ENCODE measurements at places on chromosomes 7 and 10.

GRCh38 chr7:37534893-37535610 lies 86.4 kb upstream of the ELMO1 start:
- no peaks in the 10 kb centered on the region for H3K4me1 ChIP-seq
- no peak for DNase-seq
- H3K4me3 ChIP-seq: no peak overlapping the region
- H3K27me3 ChIP-seq: peaks cover 2% of the 10 kb centered on the region

GRCh38 chr10:70549351-70549961 lies 53.1 kb downstream of the PRF1 start:
- no peak for DNase-seq
- no peaks in the 10 kb centered on the region for H3K36me3 ChIP-seq
- no peaks in the 10 kb centered on the region for H3K4me1 ChIP-seq
- H3K27ac ChIP-seq: no peak overlapping the region

- no peak for DNase-seq
- no peaks in the 10 kb centered on the region for H3K27me3 ChIP-seq
- H3K27ac ChIP-seq: no peak overlapping the region
- H3K4me1 ChIP-seq: no peaks in the 10 kb centered on the region
- no peak overlapping the region for H3K4me3 ChIP-seq
- H3K36me3 ChIP-seq: no peaks in the 10 kb centered on the region
Measured at GRCh38 chr10:121368347-121369025, 229.8 kb downstream of the FGFR2 start.

DNA sequence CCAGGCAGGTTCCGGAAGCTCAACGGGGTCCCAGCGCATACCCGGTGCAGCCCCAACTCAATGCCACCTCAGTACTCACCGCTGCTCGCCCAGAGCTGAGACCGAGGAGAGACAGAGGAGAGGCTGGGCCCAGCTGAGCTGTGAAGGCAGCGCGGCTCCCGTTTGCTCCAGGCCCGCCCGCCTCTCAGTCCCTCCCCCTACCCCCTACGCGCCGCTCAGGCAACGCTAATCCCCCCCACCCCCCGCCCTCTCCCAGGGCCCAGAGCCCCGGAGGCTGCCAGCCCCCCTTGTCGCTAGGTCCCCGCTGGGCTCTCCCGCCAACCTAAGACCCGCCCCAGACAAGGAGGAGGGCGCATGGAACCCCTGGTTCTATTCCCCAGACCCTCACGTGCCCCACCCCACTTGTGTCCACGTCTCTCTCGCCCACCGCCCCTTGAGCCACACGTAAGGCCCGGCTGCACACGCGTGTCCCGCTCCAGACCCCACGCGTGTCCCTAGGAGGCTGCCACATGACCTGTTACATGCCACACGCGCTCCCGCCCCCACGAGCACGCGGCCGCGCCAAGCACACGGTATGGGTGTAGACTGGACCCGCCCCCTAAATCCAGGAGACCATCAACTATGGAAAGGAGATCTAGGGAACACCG lies at the start of gene PSD:
PSD (minus strand) TSS at position 164 of the 647 bp plus-strand sequence. CDS start 1,747 bp downstream, outside the sequence.
- DNase-seq: no peak
- peaks cover 5% of the 10 kb centered on the region for H3K27me3 ChIP-seq
- no peak within 1 kb of the TSS for H3K27ac ChIP-seq

GRCh38 chr10:49005270-49005669 lies 65.6 kb upstream of the LRRC18 start:
- no peak overlapping the region for H3K27ac ChIP-seq
- peaks cover 8% of the 10 kb centered on the region for H3K27me3 ChIP-seq
- no peaks in the 10 kb centered on the region for H3K4me1 ChIP-seq
- H3K36me3 ChIP-seq: no peaks in the 10 kb centered on the region

DNA sequence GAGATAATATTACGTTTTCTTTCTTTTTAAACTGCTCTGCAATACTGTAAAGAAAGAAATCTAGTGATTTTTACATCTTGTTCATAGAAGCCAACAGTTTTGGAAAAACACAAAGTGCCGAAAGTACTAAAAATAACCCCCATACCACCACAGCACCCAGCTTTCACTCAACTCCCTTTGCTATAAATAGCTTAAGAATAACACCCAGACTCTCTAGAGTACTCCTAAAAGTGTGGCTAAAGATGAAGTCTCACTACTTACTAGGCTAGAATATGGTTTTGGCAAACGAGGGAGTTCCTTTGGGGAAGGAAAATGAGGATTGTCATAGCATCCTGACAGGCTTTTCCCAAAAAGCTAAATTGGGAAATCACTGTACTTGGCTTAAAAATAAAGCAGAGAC lies 151.8 kb upstream of the ANK3 start:
- DNase-seq: no peak
- no peaks in the 10 kb centered on the region for H3K36me3 ChIP-seq
- H3K27ac ChIP-seq: no peak overlapping the region
- H3K4me3 ChIP-seq: no peak overlapping the region
- H3K4me1 ChIP-seq: no peaks in the 10 kb centered on the region
